Naive B cell (primary cell): ENCODE measurements at places on chromosomes 5 and 9. TPM values are rescaled to one million over a fixed set of nuclear protein-coding genes. Genes with fewer than 3 reads are reported as not detected.
A peak's percentile ranks its signal among the peaks of the same experiment; 100 is the strongest.

DNA sequence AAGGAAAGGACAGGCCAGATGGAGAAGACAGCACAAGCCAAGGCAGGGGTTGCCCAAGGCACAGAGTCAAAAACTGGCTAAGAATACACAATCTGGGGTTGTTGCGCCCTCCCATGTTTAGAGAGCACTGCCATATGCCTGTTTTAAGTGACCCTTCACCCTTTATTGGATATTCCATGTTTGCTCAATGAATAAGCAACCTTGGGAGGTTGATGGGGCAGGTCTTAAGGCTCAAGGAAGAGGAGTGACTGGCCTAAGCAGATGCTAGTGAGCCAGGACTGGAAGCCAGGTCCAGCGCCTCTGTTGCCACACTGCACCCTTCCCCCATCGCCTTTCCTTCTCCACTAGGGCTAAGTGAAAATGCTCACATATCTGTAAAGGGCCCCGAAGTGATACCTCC lies 6.7 kb downstream of the TXN start:
- no peak for DNase-seq

- DNase-seq = no peak
Measured at GRCh38 chr5:178416206-178416882, 173.8 kb downstream of the COL23A1 start.

EIF4EBP3 gene
- 63.5 TPM for polyA plus RNA-seq

DNA sequence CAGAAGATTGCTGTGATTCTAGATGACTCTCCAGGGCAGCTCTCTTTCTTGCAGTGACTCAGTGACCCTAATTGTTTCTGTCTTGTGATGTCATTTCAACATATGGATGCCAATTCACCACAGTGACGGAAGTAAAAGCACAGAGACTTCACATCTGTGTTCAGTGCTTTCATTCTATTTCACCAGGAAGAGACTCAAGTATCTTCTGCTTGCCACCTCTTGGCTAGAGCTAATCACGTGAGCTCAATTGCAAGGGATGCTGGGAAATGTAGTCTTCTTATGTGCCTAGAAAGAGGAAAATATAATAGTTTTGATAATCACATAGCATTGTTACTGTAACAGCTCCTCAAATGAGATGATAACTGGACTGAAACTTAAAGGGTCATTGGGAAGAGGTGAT lies 453.3 kb upstream of the KLF4 start:
- no peak for DNase-seq

GRCh38 chr9:86764221-86764624 lies 183.1 kb downstream of the GAS1 start:
- no peak for DNase-seq

DNA sequence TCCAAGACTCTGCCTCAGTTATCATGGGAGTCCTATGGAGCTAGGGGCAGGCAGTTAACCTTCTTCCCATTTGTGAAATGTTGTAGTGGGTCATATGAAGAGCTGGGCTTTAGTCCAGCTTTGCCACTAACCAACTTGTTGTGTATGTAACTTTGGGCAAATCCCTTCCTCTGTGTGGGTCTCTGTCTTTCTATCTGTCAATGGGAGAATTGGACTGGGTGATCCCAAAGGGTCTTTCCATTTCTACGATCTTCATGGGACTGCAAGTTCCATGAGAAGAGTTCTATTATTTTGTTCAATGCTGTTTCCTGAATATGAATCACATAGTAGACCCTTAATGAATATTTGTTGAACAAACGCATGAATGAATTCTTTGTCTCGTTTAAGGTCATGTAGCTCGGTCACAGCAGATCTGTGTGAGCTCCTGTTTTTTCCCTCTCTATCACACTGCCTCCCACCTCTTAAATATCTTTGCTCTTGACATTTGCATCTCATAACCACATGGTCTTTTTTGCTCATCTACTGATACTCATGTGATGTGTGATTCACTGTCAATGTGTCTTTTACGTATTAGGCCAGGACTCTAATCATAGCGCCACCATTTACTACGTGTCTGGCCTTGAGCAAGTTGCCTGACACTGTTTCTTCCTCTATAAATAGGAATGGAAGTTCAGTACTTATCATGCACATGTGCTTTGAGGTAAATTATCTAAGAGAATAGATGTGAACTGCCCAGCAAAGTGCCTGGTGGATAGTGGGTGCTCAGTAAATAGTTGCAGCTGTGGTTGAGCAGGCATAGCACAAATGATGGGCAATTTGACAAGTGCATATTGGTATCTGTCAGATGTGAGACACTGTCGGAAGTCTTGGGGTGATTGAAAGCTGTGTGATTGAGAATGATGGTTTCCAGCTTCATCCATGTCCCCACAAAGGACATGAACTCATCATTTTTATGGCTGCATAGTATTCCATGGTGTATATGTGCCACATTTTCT lies 37.4 kb downstream of the PTTG1 start:
- DNase-seq = no peak

PKD2L2 gene
- polyA plus RNA-seq = 0.29 TPM

DNA sequence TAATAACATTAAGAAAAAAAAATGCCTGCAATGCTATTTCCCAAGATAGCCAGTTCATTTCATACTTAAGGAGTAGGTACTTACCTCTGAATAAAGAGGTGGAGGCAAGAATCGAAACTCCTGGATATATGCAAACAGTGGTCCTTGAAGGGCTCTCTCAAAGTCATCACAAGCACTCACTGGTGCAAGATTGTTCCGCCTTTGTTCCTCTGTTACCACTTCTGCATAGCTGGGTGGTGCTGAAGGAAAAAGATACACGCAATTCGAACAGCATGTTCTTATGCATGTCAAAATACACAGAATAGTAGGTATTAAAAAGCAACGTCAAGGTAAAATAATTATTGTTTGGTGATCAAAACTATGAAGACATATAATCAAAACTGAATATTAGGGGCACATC lies 9.5 kb downstream of the ARRDC3 start:
- no peak for DNase-seq

- no peak for DNase-seq
Measured at GRCh38 chr5:108946008-108946407, 198.3 kb downstream of the FER start.

DNA sequence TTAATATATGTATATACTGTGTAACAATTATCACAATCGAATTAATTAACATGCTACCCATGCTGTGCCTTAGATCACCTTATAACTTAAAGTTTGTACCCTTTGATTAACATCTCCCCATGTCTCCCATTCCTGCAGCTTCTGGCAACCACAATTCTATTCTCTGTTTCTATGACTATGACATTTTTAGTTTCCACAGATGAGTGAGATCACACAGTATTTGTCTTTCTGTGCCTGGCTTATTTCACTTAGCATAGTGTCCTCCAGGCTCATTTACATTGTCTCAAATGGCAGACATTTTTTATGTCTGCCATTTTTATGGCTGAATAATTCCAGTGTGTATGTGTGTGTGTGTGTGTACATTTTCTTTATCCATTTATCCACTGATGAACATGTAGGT lies 146.1 kb upstream of the SLC28A3 start:
- no peak for DNase-seq

DNA sequence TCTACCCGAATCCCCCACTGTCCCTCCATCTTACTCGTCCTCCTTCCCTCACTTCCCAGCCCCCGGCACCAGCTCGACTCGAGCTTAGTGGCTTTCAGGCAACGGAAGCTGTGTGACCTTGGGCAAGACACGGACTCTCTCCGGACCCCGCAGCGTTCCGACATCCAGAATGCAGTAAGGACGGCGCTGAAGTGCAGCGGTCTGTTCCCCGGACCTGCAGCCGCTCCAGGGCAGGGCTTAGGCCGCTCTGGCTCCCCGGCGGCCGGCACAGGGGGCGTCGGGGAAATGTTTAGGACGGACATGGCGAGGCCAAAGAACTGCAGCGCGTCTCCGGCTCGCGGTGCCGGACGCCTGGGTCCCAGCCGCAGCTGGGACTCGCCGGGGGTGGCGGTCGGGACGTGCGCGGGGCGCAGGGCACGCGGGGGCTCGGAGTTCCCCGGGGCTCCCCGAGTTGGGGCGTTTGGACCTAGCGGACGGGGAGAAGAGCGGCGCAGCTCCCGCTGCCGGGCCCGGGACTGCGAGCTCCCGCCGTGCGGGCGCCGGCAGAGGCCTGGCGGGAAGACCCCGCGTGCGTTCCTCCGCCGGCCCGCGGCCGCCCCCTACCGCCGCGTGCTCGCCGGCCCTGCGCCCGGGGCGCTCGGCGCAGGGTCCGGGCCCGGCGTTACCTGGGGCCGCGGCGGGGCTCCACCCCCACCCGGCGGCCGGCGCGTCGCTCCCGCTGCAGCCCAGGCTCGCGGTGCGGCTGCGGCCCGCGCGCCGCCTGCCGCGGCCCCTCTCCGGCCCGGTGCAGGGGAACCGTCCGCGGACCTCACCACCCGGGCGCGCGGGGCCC lies 5.6 kb upstream of the RNF44 start:
- peak; percentile 53 for DNase-seq

PAIP1 gene
- polyA plus RNA-seq = 47.9 TPM

- DNase-seq = no peak
Measured at GRCh38 chr9:123347289-123348060, 8.5 kb upstream of the CRB2 start.

- DNase-seq = no peak
Measured at GRCh38 chr5:134451936-134452505, 40.3 kb upstream of the CDKN2AIPNL start.

IGFBPL1 gene
- not detected for polyA plus RNA-seq

RNF224 gene
- not detected for polyA plus RNA-seq

ACTBL2 gene
- not detected for polyA plus RNA-seq

C5orf34 gene
- polyA plus RNA-seq = 3.9 TPM

NEURL1B gene
- not detected for polyA plus RNA-seq

DNA sequence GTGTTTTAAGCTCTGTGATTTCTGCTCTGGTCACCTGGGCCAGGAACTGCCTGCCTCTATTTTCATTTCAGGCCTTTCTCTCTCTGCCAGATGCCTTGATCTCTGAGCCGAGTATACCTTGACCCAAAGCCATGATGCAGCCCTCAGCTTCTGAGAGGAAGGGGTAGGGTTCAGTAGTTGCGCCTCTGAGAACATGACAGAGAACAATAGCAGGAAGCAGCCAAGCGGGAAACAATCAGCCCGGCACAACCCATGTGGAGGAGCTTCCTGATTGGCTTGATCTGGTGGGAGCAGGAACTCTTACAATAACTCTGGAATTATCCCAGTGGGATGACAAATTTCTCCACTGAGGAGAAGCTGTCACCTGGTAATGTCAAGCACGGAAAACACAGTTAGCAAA lies 127.4 kb downstream of the PALM2AKAP2 start:
- no peak for DNase-seq

OCLN gene
- polyA plus RNA-seq = not detected

TMEM174 gene
- not detected for polyA plus RNA-seq

- DNase-seq = no peak
Measured at GRCh38 chr9:109035684-109036423, 22.6 kb upstream of the CTNNAL1 start.

GRCh38 chr5:6568383-6568782 lies 64.5 kb downstream of the NSUN2 start:
- no peak for DNase-seq

GRCh38 chr9:82923092-82923911 lies 139.6 kb downstream of the RASEF start:
- no peak for DNase-seq

- DNase-seq = no peak
Measured at GRCh38 chr9:126630458-126631237, 16.9 kb downstream of the LMX1B start.

- peak; percentile 58 for DNase-seq
Measured at GRCh38 chr9:99253772-99254431, 31.8 kb downstream of the SEC61B start.

SOWAHA gene
- polyA plus RNA-seq = not detected

- no peak for DNase-seq
Measured at GRCh38 chr9:28671000-28671399, 1097.7 kb upstream of the C9orf72 start.
